ENCODE measurements at places on chromosomes 11 and 22. TPM values are rescaled to one million over a fixed set of nuclear protein-coding genes. Genes with fewer than 3 reads are reported as not detected.

Gene C22orf31
- polyA plus RNA-seq: 2.2 TPM

Gene CXCR5
- not detected for polyA plus RNA-seq

Gene MAFF
- 2.5 TPM for polyA plus RNA-seq

DNA sequence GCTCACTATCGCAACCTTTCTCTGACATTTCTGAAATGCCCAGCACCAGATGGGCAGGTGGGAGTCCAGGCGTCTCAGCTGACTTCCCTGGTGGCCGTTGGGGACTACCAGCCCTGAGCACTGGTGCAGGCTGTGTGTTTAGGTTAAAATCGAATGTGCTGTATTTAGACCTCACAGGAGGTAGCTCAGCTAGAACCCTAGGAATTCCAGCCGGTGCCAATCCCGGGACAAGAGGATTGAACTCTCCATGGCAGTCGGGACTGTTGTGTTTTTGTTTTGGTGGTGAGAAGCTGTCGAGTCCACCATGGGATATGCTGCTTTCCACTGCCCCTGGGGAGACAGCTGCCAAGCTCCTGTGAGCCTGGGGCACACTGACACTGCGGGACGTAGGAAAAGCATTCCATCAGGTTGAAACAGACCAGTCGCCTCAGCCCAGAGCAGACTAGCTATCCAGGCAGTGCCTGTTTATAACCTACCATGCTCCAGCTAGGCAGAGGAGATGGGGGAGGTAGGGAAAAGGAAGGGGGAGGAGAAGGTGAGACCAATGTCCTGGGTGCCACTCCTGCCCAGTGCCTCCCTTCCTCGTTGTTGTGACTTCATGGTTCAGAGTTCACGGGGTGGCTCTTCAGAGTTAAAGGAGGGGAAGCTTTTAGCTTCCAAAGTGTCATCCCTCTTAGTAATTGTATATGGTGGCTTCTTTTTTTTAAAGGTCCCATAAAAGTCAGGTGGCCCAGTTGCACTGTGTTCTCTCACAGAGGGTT, 53.0 kb downstream of the MICAL2 start:
- DNase-seq: no peak

DNA sequence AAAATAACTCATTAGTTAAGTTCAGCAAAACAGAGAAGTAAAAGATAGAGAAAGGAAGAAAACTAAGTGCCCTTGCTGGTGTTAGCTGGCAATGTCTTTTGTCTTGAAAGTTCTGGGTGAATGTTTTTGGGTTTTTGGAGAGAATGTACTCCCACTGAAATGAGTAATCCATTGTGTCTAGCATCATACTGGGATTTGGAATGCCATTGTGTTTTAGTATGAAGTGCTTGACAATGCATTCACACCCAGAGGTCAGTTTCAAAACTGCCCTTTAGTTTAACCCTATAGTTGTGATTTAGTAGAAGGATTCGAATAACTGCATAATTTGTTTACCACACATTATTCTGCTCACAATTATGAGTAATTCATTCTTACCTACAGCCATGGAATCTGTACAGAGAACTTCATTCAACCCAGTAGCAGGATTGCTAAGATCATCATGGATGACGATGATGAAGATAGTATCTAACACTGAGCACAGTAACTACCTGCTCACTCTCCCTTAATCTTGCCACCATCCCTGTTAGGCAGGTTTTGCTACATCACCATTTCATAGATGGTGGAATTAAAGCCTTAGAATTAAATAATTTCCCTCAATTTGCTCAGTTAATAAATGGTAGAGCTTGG, 33.9 kb downstream of the MAML2 start:
- no peak for DNase-seq

- no peak for DNase-seq
Observed at GRCh38 chr11:13465909-13466371, 2.9 kb upstream of the BTBD10 start.

DNA sequence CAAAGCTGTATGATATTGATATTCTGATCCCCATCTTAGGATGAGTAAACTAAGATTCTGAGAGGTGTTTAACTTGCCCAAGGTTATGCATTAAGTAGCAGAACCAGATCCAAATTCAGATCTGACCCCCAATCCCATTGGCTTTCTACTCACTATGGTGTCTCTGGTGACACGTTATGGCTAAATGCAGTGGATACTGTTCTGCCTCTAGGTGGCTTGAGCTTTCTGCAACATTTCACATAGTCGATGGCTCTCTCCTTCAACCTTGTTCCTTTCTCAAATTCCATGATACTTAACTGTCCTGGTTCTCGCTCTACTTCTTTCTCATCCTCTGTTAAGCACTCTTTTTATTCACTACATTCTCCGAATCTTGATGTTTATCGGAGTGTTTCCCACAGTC, 9.4 kb downstream of the C11orf97 start:
- DNase-seq: no peak

DNA sequence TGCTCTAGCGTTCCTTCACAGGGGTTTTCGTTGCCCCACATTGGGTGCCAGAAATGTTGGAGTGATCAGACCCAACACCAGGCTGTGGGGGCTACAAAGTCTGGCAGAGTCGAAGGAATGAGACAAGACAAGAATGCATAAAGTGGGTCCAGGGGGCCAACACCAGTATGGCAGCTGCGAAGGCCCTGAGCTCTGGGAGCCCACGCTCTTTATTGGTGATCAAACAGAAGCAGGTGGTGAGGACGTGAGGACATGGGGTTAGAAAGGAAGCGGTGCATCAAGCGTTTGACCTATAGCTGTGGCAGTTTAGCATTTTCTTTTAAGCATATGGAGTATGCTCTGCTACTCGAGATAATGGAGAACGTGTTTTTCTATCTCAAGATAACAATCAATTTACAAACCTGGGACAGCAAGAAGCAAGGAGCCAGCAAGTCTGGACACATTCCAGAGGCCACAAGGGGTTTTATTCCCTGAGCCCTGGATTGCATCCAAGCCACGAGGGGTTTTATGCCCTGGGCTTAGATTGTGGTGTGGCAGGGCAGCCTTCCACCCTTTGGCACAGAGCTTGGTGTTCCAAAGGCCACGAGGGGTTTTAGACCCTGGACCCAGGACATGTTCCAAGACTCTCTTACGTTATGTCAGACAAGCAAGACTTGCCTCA, 3.9 kb upstream of the DNAJB13 start:
- DNase-seq: no peak

DNA sequence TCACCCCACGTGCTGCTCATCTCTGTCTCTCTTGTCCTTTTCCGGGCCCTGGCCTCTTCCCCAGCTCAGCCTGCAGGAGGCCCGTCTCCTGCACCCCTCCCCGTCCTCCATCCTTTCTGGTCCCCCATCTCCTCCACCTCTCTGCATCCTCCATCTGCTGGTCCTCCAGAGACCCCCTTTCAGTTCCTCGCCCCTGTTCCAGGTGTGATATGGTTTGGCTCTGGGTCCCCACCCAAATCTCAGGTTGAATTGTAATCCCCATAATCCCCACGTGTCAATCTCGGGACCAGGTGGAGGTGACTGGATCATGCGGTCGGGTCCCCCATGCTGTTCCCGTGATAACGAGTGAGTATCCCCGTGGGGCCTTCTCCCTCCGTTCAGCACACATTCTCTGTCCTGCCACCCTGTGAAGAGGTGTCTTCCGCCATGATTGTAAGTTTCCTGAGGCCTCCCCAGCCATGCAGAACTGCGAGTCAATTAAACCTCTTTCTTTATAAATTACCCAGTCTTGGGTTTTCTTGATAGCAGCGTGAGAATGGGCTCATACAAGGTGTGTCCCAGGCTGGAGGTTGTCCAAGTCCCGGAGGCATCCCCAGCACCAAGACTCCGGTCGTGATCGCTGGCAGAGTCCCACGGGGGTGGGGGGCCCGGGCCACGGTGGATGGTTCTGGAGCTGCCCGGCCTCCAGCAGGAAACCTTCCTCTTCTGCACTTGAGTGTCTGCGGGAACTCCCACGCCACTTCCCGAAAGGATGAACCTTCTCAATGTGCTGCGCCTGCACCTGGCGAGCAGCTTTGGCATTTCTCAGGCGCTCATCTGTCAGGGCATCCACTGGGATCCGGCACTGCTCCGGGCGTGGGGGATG, 29.0 kb upstream of the TOLLIP start:
- DNase-seq: no peak
